Thoracic aorta (tissue), 2 donors: ENCODE measurements at places on chromosomes 6 and 20.

DNA sequence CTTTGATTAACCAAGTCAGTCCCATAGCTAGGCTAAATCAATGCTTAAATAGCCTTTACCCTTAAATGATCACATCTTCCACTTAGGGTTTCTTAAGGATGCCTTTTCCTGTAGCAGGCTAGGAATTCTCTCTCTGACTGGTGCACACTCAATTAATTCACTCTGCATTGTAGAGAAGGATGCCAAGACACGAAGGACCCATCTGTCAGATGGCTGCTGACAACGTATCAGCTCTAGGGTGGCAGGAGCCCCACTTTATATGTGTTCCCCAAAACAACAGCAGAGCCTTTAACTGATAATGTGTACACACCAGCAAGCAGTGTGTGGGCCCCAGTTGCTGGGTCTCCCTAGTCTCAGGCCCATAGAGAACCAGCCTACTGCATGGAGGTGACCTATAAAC is 13.3 kb downstream of the GNAS start:
- no peak for DNase-seq

DNA sequence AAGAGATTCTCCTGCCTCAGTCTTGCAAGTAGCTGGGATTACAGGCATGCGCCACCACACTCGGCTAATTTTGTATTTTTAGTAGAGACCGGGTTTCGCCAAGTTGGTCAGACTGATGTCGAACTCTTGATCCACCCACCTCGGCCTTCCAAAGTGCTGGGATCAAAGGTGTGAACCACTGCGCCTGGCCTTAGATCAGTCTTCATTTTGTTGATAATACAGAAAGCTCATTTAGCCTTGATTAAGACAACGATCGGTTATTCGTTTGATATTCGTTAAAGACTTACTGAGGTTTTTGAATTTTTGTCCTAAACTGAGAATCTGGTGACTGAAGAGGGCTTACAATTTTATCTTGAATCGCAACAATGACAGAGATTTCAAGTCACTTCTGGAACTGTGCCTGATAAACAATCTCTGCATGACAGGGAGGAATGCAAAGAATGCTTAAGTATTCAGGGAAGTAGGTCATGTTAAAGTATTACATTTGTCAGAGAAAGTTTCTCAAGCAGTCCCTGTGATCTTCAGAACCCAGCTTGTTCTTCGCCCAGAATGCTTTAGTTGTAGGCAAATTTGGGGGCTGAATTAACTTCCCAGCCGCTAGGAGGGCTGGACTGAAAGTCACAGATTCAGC is 14.8 kb downstream of the AKAP12 start:
- DNase-seq, result no peak

DNA sequence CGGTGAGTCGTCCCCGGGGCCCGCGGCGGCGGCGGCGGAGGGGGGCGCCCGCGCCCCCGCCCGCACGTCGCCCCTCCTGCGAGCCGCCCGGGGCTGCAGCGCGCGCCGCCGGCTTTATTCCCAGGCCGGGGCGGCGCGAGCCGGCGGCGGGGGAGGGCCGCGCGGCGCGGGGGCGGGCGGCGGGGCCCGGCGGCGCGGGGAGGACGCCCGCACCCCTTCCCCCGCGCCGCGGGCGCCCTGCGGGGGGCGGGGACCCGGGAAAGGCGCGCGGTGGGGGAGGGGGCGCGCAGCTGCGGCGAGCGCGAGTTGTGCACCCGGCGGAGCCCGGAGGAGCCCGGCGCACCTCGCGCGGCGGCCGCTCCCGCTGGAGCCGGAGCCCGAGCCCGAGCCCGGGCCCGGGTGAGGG is 646 bp downstream of the HMGA1 start:
- DNase-seq, result no peak

DNA sequence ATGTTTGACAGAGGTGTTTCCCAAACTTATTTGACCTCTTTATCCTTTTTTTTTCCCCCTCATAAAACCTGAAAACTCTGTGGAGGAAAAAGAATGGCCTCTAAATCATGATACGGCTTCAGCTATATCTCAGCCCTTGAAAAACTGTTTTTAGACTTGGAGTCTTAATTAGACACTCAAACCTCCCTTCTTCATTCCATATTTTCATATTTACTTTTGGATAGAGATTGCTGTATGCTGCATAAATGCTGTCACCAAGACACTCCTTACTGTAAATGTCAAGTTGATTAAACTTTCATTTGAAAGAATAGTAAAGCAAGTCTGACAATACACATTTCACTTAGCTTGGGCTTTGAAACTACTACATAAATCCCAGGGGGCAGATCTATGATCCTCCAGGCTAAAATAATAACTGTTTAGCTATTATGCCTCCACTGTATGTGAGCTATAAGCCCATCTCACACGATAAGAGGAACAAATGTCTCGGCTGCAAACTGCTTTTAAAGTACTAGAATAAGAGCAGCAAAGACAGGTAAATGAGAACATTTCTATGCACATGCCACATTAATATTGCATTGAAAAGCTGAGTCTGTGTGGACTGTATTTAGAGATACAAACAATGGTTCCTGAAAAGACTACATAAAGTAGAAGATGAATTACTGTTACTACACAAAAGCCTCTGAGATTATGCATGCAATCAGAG is 141.3 kb upstream of the HMGN3 start:
- DNase-seq, result no peak

DNA sequence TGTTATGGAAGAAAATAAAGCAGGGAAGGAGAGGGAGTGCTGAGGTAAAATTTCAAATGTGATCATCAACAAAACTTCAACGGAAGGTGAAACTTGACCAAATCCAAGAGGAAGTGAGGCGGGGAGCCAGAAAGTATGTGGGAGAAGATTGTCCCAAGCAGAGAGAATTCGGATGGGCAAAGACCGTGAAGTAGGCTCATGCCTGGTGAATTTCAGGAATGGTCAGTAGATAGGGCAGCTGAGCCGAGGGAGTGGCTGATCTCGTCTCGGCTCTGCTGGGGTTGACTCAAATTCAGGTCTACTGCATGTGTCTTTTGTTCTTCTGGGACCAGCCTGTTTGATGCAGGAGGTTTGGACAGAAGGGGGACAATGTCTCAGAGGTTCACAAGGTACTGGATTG is 7.0 kb upstream of the CSNK2A1 start:
- no peak for DNase-seq

DNA sequence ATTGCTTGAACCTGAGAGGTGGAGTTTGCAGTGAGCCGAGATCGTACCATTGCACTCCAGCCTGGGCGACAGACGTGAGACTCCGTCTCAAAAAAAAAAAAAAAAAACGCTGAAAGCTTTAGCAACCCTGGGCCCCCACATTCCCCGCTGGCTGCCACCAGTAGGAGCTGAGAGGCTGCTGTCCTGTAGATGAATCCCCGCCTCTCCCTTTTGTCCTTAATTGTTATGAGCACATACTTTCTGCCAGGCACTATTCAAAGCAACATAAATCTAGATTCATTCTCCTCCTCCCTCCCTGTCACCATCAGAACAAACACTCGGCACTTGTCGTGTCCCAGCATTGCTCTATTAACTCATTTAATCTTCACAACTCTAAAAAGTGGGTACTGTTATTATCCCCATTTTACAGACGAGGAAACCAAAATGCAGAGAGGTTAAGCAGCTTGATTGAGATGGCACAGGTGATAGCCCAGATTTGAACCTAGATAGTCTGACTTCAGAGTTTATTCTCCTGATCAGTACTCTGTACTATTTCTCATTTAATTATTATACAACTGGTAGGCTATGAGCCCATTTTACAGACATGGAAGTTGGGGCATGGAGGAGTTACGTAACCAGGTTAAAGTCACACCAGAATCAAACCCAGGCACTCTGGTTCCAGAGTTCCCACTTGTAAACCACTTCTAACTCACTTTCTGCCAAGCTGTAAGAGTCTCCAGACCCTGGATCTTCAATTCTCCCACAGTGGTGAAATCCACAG is 97.4 kb downstream of the EYA2 start:
- DNase-seq, result no peak

- no peak for DNase-seq
Measured at GRCh38 chr6:157014871-157015270, 237.7 kb downstream of the ARID1B start.

GRCh38 chr6:12060780-12061609 is 48.9 kb downstream of the HIVEP1 start:
- no peak for DNase-seq

GRCh38 chr20:24950128-24950835 is 1.2 kb downstream of the CST7 start:
- DNase-seq, result no peak

DNA sequence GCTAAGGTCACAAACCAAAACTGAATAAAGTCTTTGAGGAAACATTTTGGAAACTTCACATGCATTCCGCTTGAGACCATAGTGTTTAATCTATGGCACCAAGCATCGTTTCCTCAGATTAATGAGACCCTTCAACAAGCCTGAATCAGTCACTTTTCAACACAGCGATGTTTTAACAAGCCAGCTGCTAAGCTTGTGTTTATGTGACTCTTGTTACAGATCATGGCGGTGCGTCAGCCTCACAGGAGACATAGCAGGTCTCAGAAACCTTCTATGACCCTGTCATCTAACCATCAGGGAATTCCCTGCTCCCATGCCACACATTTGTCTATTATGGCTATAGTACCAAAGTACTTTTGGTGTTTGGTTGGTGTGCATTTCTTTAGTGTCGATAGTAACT is 57.2 kb downstream of the MTFR2 start:
- DNase-seq, result no peak

- no peak for DNase-seq
Measured at GRCh38 chr6:125529061-125529460, 220.4 kb upstream of the HEY2 start.

GRCh38 chr6:166770216-166771116 is 143.4 kb upstream of the RPS6KA2 start:
- no peak for DNase-seq

DNA sequence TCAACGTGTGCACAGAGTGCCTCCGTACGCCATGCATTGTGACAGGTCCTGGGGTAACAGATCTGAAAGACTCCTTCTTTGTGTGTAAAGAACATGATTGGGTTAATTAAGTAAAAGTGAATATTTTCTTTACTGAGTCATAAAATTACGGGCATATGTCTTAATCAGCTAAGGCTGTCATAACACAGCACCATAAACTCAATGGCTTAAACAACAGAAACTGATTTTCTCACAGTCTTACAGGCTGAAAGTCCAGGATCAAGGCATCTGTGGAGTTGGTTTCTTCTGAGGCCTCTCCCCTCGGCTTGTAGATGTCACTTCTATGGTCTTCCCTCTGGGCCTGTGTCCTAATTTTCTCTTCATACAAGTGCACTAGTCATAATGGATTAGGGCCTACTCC is 176.9 kb downstream of the MTFR2 start:
- no peak for DNase-seq

GRCh38 chr6:4848382-4849068 is 72.3 kb downstream of the CDYL start:
- no peak for DNase-seq

DNA sequence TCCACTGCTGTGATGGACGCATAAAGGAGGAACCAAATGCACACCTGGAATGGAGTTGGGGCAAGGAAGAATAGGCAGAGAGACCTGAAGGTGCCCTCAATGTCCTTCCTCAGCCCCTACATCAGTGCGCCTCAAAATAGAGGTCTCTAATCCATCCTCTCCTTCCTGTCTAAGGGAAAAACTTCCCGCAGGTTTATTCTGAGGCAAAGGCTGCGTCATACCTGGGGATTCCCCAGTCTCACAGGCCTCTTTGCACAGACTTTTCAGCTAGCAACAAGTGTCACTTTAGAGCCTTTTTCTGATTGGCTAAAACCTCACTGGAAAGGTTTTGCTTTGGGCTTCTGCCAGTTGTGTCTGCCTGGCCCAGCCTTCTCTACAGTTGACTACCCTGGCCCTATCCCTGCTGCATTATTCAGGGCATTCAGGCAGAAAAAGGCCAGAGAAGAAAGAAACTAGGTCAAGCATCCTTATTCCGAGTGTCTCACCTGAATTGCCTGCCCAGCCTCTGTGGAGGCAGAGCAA is 1.8 kb upstream of the HLA-DQB1 start:
- DNase-seq, result no peak

- no peak for DNase-seq
Measured at GRCh38 chr6:55874316-55874715, 1.1 kb downstream of the BMP5 start.

- DNase-seq, result no peak
Measured at GRCh38 chr6:20542927-20543602, 8.8 kb downstream of the CDKAL1 start.

DNA sequence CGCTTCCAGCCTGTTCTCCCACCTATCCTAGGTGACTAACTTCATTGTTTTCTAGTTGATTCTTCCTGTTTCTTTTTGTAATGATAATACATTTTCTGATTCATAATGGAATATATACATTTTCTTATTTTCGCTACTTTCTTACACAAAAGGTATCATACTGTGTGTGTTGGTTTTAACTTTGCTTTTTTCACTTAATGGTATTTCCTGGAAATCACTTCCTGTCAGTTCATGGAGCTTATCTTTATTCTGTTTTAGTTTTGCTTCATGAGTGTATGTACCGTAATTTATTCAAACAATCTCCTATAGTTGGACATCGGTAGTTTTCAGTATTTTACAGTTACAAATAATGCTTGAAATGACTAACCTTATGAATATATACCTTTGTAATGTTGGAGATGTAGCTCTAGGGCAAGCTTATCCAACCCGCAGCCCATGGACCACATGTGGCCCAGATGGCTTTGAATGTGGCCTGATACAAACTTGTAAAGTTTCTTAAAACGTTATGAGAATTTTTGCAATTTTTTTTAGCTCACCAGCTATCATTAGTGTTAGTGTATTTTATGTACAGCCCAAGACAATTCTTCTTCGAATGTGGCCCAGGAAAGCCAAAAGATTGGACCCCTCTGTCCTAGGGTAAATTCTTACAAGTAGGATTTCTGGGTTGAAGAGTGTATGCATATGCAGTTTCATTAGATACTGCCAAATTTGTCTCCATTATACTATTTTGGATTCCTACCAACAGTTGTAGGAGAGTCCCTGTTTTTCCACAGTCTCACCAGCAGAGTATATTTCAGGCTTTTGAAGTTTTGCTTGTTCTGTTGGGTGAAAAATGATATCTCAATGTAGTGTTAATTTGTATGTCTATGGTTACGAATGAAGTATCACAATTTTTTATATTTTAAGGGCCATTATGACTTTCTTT is 16.7 kb downstream of the TRMT11 start:
- no peak for DNase-seq

DNA sequence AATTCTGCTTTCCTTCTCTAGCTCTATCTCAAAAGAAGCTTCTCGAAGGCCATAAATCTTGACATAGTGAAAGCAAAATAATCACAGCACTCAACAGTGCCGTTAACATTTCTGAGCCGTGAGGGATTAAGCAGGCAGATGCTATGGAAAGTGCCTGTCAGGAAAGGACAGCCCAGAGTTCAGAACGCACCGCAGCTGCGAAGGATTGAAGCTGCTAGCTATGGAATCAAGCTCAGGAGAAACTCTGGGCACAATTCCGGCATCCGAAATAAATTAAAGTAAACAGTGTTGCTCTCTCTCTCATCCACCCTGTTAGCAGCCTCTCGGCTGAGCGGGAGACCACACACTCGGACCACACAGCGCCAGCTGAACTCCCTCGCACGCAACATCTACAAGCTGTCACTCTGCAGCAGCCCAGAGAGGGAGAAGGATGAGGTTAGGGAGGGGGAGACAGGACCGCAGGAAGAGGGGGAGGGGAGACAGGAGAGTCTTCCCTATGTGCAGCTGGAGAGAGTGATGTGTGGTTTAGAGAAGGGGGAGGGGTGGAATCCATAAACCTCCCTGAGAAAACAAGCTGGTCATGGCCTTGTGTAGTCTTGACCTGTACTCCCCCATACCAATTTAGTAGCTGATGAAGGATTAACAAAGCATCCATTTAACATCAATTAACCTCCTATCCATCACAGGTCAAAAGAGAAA is 9.0 kb downstream of the EXOC2 start:
- no peak for DNase-seq

GRCh38 chr6:7143476-7143974 is 35.8 kb downstream of the RREB1 start:
- no peak for DNase-seq
